ENCODE measurements at places on chromosomes 5 and 9.

DNA sequence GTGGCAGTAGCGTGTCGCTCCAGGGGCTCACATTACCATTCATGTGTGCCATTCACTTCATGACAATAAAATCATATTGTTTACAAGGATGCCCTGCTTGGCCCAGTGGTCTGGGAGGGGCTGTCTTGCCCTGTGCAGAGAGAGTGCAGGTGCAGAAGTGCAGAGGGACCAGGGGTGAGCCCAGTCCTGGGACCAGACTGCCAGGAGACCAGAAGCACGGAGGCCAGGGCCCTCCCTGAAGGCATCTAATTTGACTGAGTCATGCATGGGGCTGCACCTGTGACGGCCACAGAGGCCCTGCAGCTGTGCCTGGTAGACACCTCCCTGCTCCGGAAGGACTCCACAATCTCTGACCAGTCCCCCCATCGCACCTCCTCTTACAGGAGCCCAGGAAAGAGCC is 164.4 kb upstream of the FOXD4L5 start:
- no peak for DNase-seq

- DNase-seq, result no peak
Measured at GRCh38 chr5:136133922-136134379, 1.3 kb downstream of the SMAD5 start.

DNA sequence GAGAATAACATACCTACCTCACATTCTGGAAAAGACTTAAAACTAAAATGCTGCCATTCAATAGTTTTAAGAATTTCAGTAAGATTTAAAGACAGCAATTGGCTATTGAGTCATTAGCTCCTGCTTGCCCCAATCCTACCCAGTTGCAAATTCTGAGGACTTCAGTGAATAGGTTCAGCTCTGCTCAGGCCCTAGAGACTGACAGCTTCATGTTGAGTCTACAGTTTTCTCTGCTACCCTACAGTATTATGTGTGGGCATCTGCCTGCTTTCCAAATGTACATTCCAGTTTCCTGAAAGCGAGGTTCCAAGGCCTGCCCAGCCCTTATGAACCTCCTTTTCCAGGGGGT is 61.5 kb downstream of the ARSB start:
- DNase-seq, result no peak

DNA sequence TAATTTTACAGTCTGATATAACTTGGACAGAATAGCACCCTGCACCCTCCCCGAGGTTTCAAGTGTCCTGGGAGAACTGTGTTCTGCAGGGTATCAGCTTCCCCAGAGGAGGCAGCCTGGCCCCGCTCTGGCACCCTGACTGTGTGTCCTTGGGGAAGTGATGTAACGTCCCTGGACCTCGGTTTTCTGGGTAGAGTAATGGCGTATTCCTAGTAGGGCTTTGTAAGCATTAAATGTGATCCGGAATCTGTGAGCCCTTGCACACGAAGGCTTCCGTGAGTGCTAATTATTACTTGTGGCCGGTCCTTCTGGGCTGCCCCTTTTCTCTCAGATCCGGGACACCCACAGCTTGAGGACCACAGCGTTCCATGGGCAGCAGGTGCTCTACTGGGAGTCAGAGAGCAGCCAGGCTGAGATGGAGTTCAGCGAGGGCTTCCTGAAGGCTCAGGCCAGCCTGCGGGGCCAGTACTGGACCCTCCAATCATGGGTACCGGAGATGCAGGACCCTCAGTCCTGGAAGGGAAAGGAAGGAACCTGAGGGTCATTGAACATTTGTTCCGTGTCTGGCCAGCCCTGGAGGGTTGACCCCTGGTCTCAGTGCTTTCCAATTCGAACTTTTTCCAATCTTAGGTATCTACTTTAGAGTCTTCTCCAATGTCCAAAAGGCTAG is 1.0 kb upstream of the CACFD1 start:
- DNase-seq, result no peak

- no peak for DNase-seq
Measured at GRCh38 chr5:159402311-159402710, 72.0 kb upstream of the IL12B start.

GRCh38 chr9:91515074-91515687 is 91.5 kb upstream of the NFIL3 start:
- DNase-seq, result no peak

DNA sequence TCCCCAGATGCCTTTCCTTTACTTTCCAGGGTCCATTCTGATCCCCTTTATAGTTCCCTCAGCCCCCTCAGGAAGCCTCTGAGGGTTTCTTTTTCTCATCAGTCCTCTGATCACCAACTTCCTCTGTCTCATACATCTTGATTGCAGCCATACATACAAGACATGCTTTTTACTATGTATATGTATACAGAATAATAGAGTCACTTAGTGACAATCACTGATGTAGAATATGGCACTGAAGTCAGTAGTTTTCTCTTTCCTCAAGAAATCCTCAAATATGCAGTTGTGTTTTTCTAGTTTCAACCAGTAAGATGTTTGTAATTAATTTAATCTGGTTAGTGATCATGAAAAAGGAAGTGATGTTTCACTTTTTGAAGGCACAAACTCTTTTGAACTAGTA is 364.1 kb downstream of the MAN2A1 start:
- DNase-seq, result no peak

GRCh38 chr5:174943785-174944184 is 219.4 kb downstream of the MSX2 start:
- DNase-seq, result no peak

GRCh38 chr9:23926368-23926767 is 100.3 kb upstream of the ELAVL2 start:
- no peak for DNase-seq

GRCh38 chr9:93978551-93978950 is 23.4 kb upstream of the BARX1 start:
- no peak for DNase-seq

GRCh38 chr5:35041261-35041660 is 6.5 kb downstream of the AGXT2 start:
- DNase-seq, result no peak

GRCh38 chr5:26343801-26344325 is 694.5 kb downstream of the CDH9 start:
- DNase-seq, result no peak

- no peak for DNase-seq
Measured at GRCh38 chr5:139650689-139651042, 2.5 kb downstream of the CXXC5 start.

- no peak for DNase-seq
Measured at GRCh38 chr9:136615631-136616306, 46.9 kb upstream of the EGFL7 start.

- no peak for DNase-seq
Measured at GRCh38 chr5:73198833-73199592, 26.0 kb downstream of the TMEM174 start.

GRCh38 chr9:71663216-71663615 is 105.1 kb downstream of the CEMIP2 start:
- no peak for DNase-seq

- no peak for DNase-seq
Measured at GRCh38 chr5:169216866-169217265, 84.1 kb downstream of the SLIT3 start.

- no peak for DNase-seq
Measured at GRCh38 chr5:87141544-87141943, 126.1 kb upstream of the RASA1 start.
